ENCODE measurements at places on chromosomes 4 and X. TPM values are rescaled to one million over a fixed set of nuclear protein-coding genes. Genes with fewer than 3 reads are reported as not detected.

EFHC2 gene
- 0.81 TPM for total RNA-seq

GRCh38 chr4:25889589-25890503, 24.2 kb upstream of the SMIM20 start:
- no peak overlapping the region for H3K27ac ChIP-seq
- DNase-seq: no peak

DNA sequence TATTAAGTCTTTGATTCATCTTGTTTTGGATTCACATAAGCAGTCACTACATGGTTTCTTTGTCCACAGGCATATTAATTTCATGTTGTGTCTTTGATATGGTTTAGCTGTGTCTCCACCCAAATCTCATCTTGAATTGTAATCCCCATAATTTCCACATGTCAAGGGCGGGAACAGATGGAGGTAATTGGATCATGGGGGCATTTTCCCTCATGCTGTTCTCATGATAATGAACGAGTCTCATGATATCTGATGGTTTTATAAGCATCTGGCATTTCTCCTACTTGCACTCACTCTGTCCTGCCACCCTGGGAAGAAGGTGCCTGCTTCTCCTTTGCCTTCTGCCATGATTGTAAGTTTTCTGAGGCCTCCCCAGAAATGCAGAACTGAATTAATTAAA, 1811.2 kb upstream of the PCDH10 start:
- H3K4me1 ChIP-seq: no peaks in the 10 kb centered on the region
- no peaks in the 10 kb centered on the region for H3K36me3 ChIP-seq
- no peak overlapping the region for H3K27ac ChIP-seq
- no peak for DNase-seq
- H3K4me3 ChIP-seq: no peak overlapping the region
- no peaks in the 10 kb centered on the region for H3K27me3 ChIP-seq

FGF5 gene
- total RNA-seq: 0.15 TPM

RASSF6 gene
- total RNA-seq: not detected

DNA sequence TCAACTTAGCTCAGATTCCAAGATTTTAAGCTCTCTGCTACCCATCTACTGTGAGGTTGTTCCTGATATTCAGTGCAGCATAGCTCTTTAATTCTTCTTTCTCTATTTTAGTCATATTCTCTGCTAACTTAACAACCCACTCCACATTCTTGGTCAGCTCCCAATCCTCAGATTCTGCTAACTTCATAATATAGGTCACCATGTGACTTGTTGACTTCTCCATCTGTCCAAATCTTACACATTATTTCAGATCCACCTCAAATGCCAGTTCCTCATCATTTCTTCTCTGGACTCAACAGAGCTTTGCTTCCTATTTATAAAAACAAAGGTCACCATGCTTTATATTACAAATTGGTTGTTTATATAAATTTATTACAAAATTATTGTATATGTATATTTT, 29.3 kb upstream of the RXFP1 start:
- H3K36me3 ChIP-seq: no peaks in the 10 kb centered on the region
- no peak overlapping the region for H3K4me3 ChIP-seq
- DNase-seq: no peak
- no peaks in the 10 kb centered on the region for H3K4me1 ChIP-seq

- no peak overlapping the region for H3K27ac ChIP-seq
- DNase-seq: no peak
- H3K27me3 ChIP-seq: no peaks in the 10 kb centered on the region
Observed at GRCh38 chr4:7144374-7145290, 47.7 kb upstream of the SORCS2 start.

GPRASP3 gene
- 4.8 TPM for total RNA-seq

DNA sequence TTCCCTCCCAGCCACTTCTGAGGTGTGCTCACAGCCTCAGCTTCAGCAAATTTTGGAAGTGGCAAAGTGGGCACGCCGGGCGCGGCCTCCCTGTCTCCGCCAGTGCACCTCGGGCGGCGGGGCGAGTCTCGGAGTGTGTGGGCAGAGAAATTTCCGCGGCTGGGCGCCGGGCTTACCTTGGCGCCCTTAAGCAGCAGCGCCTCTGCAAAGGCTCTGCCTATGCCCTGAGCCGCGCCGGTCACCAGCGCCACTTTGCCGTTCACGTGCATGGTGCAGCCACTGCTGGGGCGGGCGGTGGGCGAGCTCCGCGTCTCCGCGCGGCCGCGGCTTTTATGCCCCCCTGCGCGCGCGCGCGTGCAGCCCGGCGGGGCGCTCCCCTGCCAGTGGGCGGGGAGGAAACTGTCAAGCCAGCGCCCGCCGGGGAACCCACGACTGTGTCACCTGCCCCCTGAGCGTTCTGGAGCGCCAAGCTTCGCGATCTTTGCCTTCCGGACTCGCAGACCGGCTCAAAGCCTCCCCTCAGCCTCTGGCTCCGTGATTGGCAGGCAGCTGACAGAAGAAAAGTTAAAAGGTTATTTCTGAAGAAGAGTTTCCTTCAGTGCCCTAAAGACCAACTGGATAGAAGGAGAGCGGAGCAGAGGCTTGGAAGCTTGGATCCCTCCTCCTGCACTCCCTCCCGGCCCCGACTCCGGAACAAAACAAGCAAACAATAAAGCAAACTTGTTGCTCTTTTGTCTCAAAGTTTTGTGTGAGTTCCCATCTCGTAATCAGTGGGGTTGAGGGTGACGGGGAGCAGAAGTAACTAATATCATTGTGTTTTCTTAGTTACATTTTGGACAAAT, at the start of gene HPGD:
HPGD (minus strand) TSS at position 306 of the 842 bp plus-strand sequence; CDS start at position 269, 37 bp downstream.
- peak; percentile 81 for DNase-seq
- peak within 1 kb of the TSS; percentile 56 for H3K4me3 ChIP-seq
- H3K4me1 ChIP-seq: no peaks in the 10 kb centered on the region

- H3K27ac ChIP-seq: no peak overlapping the region
- no peak overlapping the region for H3K4me3 ChIP-seq
- no peaks in the 10 kb centered on the region for H3K4me1 ChIP-seq
- no peaks in the 10 kb centered on the region for H3K36me3 ChIP-seq
- H3K27me3 ChIP-seq: no peaks in the 10 kb centered on the region
Observed at GRCh38 chr4:100345585-100345984, 155.3 kb upstream of the DDIT4L start.

NAA11 gene
- total RNA-seq: not detected

OCRL gene
- total RNA-seq: 23.0 TPM

SPANXN4 gene
- total RNA-seq: not detected

DNA sequence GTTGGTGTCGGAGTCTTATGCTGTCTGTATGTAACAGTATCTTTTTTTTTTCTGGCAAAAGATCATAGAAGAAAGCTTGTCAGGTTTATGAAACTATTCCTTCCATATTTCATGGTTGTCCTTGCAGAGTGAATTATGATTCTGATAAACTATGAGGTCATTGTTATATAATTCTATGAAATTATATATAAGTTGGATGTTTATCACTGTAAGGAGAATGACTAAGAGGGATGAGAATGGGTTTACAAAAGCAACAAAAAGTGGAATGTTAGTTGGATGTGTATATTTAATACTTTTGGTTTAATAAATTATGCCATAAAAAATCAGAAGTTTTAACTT, 43.1 kb downstream of the RAPGEF2 start:
- H3K27ac ChIP-seq: no peak overlapping the region
- peaks cover 3% of the 10 kb centered on the region for H3K4me1 ChIP-seq
- no peaks in the 10 kb centered on the region for H3K27me3 ChIP-seq
- no peak overlapping the region for H3K4me3 ChIP-seq
- H3K36me3 ChIP-seq: no peaks in the 10 kb centered on the region

All from aorta (tissue), 5 donors.